ENCODE measurements at places on chromosomes 5 and 9.

DNA sequence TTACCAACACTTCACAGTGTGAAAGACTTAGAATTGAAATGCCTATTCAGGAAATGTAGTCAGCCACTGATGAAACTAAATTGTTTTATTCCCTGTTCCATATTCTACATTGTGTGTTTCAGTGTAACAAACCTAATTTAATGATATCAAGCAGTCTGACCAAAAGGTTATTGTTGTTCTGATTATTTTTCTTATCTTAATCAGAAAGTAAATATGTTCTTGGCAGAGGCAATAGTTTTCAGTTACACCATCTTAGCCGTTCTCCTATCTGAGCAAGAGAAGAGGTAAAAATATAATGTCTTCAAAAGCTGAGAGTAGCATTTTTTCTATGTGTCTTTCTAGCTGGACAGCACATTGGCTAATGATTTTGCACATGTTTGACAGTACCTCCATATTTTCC, 17.1 kb downstream of the CDC26 start:
- DNase-seq = no peak

DNA sequence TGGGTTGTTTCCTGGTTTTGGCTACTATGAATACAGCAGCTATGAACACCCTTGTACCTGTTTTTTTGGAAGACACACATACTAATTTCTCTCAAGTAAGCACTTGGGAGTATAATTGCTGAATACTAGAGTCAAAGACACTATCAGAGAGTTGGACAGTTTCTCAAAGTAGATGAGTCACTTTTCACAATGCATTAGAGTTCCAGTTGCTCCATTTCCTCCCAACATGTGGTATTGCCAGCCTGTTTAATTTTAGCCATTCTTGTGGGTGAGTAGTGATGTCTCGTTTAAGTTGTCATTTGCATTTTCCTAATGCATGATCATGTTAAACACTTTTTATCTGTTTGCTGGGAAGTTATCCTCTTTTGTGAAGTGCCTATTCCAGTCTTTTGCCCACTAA, 81.6 kb upstream of the GDNF start:
- DNase-seq = no peak

GRCh38 chr9:96779089-96779488, 1.2 kb upstream of the ZNF510 start:
- DNase-seq = no peak

GRCh38 chr5:123094919-123095797, 6.1 kb downstream of the PRDM6 start:
- DNase-seq = no peak

GRCh38 chr9:96599298-96599697, 20.3 kb downstream of the CDC14B start:
- DNase-seq = peak; percentile 72

GRCh38 chr5:122413722-122414121, 101.7 kb downstream of the SNCAIP start:
- no peak for DNase-seq

DNA sequence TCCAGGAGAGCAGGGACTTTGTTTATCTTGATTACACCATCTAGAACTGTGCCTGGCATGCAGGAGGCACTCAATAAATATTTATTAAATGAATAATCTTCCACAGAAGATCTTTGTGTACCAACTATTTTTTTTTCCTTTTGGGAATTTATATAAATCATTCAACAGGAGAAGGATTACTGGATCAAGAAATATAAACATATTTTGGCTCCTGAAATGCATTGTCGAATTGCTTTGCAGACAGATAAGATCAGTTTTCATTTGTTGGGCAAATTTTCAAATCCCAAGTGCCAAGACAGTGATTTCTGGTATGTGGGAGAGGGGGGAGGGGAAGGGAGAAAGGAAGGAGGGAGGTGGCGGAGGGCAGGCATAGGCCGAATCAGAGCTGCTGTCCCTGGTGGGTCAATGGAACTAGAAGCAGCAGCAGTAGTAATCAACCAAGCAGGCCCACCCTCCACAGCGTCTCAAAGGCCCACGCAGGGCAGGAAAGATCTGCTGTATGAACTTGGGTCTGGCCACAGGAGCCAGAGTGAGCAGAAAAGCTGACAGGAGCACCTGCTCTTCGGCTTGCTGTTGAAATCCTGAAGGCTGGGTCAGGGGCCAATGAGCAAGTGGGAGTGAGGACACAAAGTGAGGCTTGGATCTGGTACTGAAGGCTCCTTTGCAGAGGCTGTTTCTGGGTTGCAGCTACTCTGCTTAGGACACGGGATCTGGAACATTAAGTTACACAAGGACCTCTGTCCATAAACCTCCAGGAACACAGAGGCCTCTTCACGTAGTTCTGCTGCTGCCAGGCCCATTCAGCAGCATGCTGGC, 15.8 kb upstream of the TRAF1 start:
- no peak for DNase-seq

DNA sequence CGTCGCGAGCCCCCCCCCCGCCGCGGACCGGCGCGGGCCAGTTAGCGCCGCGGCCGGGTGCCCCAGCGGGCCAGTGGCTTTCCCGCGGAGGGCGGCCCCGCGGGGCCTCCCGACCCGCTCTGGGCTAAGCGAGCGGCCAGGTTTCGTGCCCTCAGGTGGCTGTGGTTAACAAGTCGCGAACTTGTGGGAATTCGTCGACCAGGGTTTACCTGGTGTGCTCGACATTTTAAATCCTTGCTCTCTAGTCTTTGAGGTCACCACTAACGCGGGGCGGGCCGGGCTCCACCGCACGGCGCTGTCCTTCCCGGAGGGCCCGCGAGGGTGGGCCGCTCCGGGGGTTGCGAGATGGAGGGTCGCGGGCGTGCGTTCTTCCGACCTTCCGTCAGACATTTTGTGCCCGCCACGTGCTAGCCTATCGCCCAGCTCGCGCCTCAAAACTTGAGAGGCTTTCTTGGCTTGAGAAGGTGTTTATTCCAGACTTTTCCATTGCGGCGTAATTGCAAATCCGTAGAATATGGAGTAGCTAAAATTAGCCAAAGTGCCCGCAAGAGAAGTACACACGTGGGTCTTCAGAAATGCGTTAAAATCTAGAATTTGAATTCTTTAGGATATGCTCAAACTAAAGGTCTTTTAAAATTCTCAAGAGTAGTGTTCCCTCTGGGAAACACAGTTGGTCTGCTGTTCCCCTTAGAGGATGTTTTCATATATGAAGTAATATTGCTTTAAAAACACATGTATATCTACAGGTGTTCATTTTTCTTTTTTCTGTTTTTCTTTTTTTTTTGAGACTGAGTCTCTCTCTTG, 2.1 kb downstream of the ANP32B start:
- no peak for DNase-seq

- peak; percentile 27 for DNase-seq
Observed at GRCh38 chr9:97640325-97640724, 6.7 kb downstream of the NCBP1 start.

DNA sequence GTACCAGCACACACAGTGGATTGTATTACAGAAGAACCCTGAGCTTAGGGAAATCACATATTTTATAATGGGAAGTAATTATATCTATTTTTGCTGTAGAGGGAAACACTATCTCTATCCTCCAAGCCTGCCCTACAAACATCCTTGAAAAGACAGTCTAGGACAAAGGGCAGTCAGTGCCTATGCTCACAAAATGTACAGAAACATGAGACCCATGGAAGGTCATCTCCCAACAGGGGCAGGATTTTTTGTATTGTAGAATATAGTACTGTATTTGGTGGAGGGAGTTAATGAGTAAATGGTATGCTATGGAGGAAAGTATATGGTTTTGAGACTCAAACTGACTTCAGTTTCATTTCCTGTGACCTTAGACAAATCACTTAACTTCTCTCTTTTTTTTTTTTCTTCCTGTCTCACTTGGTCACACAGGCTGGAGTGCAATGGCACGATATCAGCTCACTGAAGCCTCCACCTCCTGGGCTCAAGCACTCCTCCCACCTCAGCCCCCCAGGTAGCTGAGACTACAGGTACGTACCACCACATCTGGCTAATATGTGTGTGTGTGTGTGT, 5.8 kb upstream of the RAB14 start:
- DNase-seq = no peak

- no peak for DNase-seq
Observed at GRCh38 chr9:22154064-22154463, 145.0 kb upstream of the CDKN2B start.

GRCh38 chr5:14996997-14997396, 125.4 kb upstream of the ANKH start:
- no peak for DNase-seq

DNA sequence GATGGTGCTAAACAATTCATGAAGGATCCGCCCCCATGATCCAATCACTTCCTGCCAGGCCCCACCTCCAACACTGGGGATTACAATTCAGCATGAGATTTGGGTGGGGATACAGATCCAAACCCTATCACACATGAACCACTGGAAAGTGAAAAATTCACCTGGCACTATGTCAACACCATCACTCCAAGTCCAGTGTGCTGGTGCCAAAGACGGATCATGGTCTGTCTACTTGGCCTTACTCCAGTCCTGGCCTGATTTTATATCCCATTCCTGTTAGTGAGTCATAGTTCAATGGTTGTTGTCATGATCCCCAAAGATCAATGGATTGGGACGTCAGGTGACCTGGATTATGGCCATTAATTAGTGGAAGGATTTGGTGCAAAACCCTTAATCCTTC, 147.4 kb upstream of the RPS23 start:
- no peak for DNase-seq

GRCh38 chr5:127010362-127010761, 20.0 kb downstream of the MARCHF3 start:
- no peak for DNase-seq

- DNase-seq = no peak
Observed at GRCh38 chr9:32622948-32623347, 12.5 kb downstream of the TAF1L start.

- peak; percentile 28 for DNase-seq
Observed at GRCh38 chr9:95008151-95008771, 281.8 kb downstream of the AOPEP start.

GRCh38 chr5:119329666-119330065, 26.2 kb upstream of the TNFAIP8 start:
- no peak for DNase-seq

DNA sequence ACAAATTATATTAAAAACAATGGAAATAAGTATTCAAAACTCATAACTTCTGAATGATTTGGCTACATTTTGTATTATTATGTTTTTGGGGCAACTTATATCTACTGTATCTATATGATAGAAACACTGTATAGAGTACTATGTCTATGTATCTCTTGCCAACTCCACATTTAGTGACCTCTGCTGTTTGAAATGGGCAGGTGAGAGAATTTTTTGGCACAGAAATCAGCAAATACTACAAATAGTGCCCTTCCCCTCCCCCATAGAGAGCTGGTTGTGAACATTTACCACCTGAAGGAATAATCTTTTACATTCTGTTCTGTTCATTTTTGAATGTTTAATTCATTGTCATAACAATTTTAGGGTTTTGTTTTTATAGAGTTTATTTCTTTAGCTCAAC, 545.3 kb downstream of the PDE4D start:
- no peak for DNase-seq

DNA sequence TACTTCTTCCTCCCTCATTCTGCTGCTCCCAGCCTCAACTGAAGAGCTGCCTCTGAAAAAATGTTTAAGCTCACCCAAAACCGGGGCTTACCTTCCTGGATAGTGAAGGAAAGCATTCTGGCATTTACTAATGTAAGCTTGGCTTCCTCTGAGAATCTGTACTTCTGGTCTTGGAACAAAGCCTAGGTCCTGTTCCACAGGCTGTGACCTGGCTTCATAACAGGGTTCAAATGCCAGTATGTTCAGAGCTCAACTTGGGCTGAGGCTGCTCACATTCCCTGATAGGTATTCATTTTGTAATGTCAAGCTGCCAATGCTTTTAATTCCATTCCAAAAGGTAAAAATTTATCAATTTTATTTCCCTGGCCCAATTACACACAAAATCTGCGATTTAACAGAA, 411.7 kb upstream of the KCNN2 start:
- DNase-seq = no peak

GRCh38 chr9:127953768-127954505, 16.3 kb upstream of the DPM2 start:
- DNase-seq = no peak

- no peak for DNase-seq
Observed at GRCh38 chr5:90402521-90403255, 6.9 kb downstream of the CETN3 start.

- DNase-seq = no peak
Observed at GRCh38 chr5:67188274-67189078, 8.1 kb downstream of the CD180 start.

DNA sequence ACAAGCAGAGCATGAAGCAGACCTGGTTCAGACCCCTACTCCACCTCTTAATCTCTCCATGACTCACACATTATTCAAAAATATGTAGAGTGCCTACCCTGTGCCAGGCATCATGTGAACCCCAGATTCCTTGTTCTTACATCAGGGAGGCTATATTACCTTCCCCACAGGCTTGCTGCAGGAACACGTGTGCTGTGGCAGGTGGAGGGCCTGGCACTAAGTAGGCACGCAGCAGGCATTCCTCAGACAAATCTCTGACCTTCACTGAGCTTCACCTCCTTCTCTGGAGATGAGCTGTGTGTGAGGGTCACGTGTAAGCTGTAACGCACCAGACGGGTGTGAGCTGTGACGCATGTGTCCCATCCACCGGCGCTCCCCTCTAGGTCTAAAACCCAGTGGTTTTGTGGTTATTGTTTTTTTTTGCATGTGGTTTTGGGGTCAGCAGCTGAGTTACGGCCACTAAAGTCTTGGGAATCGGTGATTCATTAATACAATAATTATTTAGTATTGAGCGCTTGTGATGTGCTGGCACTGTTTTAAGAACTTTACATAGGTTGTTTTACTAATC, 30.3 kb downstream of the ANGPTL2 start:
- DNase-seq = peak; percentile 29

DNA sequence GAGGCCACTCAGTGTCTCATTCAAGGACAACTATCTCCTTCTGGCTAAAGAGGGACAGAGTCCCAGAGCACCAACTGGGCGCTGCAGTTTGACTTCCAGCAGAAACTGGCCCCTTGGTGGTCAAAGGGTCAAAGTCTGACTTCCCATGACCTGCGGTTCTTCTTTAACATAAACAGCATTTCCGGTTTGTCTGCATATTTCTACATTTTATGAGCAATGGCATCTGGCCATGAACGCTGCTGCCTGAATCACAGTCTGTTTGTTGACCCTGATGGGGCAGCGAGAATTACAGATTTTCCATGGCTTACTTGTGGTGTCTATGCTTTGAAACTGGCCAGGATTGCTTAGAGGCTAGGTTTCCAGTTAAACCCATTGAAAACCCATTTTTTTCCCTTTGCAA, 1.3 kb downstream of the TNFSF15 start:
- peak; percentile 94 for DNase-seq

GRCh38 chr9:115192835-115193525, 75.0 kb upstream of the TNC start:
- no peak for DNase-seq

DNA sequence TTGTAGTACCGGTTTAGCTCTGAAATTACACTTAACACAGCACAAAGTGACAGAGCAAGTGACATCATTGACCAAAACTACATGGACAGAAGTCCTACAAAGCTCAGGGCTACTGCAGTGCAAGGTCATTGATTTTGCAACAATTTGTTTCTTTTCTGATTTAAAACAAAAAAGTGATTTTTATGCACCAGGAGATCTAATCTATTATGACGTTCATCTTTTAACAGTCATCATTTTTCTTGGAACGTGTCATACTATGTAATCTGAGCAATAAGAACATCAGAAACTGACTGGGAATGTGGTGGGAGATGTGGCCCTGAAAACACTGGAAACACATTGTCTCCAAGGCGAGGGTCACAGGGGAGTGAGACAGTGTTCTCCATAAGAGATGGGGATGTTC, 17.4 kb upstream of the ZFAND5 start:
- peak; percentile 75 for DNase-seq

All from iris pigment epithelial cell (primary cell).